ENCODE measurements at places on chromosomes 16 and 17. TPM values are rescaled to one million over a fixed set of nuclear protein-coding genes. Genes with fewer than 3 reads are reported as not detected.

PDILT gene
- total RNA-seq = not detected

SPATA22 gene
- 2.2 TPM for total RNA-seq

TEKT5 gene
- total RNA-seq = 0.29 TPM

PRR35 gene
- total RNA-seq = under 0.01 TPM

C17orf67 gene
- 0.36 TPM for total RNA-seq

KRTAP1-1 gene
- 2.4 TPM for total RNA-seq

OTOP3 gene
- total RNA-seq = not detected

ADAP2 gene
- 0.72 TPM for total RNA-seq

CHST4 gene
- total RNA-seq = not detected

NPIPB13 gene
- total RNA-seq = 5.9 TPM

ACSM2B gene
- total RNA-seq = not detected

CLEC19A gene
- total RNA-seq = not detected

HBQ1 gene
- not detected for total RNA-seq

PPY gene
- not detected for total RNA-seq

ANKRD40CL gene
- 0.36 TPM for total RNA-seq

DHRS7C gene
- not detected for total RNA-seq

CACNG4 gene
- not detected for total RNA-seq

CNTROB gene
- total RNA-seq = 21.5 TPM

SULT1A3 gene
- total RNA-seq = 6.2 TPM

SLC52A1 gene
- not detected for total RNA-seq

TNS4 gene
- under 0.01 TPM for total RNA-seq

PRCD gene
- 5.3 TPM for total RNA-seq

TMEM256 gene
- total RNA-seq = 84.6 TPM

MRPL27 gene
- 55.7 TPM for total RNA-seq

TNFRSF17 gene
- total RNA-seq = not detected

RGS11 gene
- total RNA-seq = 0.59 TPM

CDYL2 gene
- total RNA-seq = 8.3 TPM

FAM20A gene
- total RNA-seq = 63.3 TPM

KRT222 gene
- total RNA-seq = under 0.01 TPM

MT1H gene
- total RNA-seq = not detected

HOXB4 gene
- total RNA-seq = 0.29 TPM

MRC2 gene
- 443 TPM for total RNA-seq

SPECC1 gene
- total RNA-seq = 155 TPM

ACSM2A gene
- total RNA-seq = not detected

YBX2 gene
- under 0.01 TPM for total RNA-seq

KRT15 gene
- total RNA-seq = 0.72 TPM

KRT23 gene
- 0.59 TPM for total RNA-seq

RPS6KB1 gene
- total RNA-seq = 30.4 TPM

KRTAP1-5 gene
- total RNA-seq = 31.8 TPM

PRPSAP1 gene
- 82.2 TPM for total RNA-seq

ABCC11 gene
- under 0.01 TPM for total RNA-seq

TMEM235 gene
- not detected for total RNA-seq

WDR81 gene
- 47.8 TPM for total RNA-seq
